ENCODE measurements at places on chromosomes 2 and 18. TPM values are rescaled to one million over a fixed set of nuclear protein-coding genes. Genes with fewer than 3 reads are reported as not detected.

DNA sequence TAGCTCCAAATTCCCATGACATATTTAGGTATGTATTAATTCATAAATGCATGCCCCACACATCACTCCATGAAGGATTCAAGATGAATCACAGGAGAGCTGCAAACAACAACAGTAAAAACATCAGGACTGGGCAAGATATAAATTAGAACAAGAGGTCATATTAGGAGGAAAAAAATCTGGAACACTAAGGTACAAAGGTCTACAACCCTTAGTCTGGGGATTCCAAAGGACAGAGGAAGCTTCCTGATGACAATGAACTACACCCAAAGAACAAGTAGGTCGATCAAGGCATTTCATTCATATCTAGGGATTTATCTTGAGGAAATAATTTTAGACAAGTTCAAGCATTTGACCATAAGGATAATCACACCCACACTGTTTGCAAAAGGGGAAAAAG is 14.5 kb downstream of the VPS4B start:
- H3K4me1 ChIP-seq, result peaks cover 5% of the 10 kb centered on the region
- H3K36me3 ChIP-seq, result peaks cover 3% of the 10 kb centered on the region
- no peak overlapping the region for H3K27ac ChIP-seq
- no peak overlapping the region for H3K4me3 ChIP-seq

DNA sequence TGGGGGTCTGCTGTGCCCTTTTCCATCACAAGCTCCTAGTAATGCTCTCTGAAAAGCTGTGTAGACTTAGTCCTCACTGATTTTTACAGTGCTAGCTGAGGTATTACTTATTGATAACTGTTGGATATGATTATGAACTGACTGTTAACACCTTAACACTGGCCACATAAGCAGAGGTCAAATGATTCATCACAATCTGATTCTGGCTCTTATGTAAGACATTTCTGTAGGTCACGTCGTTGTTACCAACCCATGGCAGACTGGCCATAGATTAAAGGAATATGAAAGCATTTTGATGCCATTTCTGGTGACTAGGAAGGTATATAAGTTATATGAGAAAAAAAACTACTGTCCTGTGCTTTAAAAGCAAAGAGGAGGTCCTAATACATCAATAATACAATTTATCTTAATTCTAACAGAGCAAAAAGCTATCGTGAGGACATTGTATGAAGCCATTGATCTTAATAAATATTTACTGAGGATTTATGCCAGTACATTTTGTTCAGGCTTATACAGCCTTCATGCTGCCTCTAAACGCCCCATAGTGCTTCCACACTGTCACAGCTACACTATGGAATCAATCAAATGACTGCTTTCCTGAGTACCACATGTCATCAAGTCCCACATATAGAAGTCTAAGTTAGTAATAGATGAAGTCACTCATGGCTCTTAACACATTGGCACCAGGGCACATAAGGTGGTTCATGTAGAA is 6.9 kb upstream of the RND3 start:
- H3K27me3 ChIP-seq, result no peaks in the 10 kb centered on the region
- no peaks in the 10 kb centered on the region for H3K4me1 ChIP-seq
- DNase-seq, result no peak
- H3K36me3 ChIP-seq, result no peaks in the 10 kb centered on the region
- H3K27ac ChIP-seq, result no peak overlapping the region

- H3K4me3 ChIP-seq, result no peak overlapping the region
- DNase-seq, result no peak
- H3K27ac ChIP-seq, result no peak overlapping the region
- no peaks in the 10 kb centered on the region for H3K4me1 ChIP-seq
These were observed 22.4 kb downstream of the ARL6IP6 start for GRCh38 chr2:152740743-152741328.

DNA sequence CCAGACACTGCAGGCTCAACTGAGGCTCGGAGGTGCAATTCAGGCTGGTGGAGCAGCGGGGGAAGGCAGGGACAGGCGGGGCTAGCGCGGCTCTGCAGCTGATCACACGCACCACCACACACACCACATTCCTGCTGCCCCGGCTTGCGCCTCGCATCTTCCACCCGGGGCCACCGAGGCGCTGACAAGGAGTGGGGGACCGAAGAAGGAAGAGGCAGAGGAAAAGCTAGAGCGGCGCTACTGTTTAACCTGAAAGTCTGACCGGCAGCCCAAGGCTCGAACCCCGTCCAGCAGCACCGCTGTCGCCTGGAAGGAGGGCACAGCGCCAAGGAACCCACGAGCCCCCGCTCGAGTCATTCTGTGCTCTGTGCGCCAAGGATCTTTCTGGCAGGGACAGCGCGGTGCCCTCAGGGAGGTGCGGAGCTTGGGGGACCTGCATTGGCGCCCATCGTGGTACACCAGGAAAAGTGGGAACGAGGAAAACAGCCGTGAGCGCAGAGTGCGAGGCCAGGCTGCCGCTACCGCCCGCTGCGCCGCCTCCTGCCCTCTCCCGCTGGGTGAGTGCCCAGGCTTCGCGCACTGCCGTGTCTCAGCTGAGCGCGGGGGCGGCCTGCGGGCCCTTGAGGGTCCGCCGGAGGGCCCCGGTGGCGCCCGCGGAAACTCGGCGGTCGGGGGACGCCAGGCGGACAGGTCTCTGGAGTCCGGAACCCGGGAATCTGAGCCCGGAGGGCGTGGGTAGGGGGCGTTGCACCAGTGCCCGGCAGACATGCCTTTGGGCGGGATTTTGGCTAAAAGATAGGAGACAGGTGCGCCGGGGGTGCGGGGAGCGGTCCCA is 860 bp upstream of the KCNJ3 start:
- H3K4me1 ChIP-seq, result no peaks in the 10 kb centered on the region
- H3K27me3 ChIP-seq, result peaks cover 4% of the 10 kb centered on the region
- no peaks in the 10 kb centered on the region for H3K36me3 ChIP-seq
- H3K4me3 ChIP-seq, result peak overlapping the region; percentile 25
- DNase-seq, result no peak

GRCh38 chr2:171308280-171309054 is 125.3 kb downstream of the METTL8 start:
- no peak overlapping the region for H3K27ac ChIP-seq
- H3K27me3 ChIP-seq, result no peaks in the 10 kb centered on the region
- H3K4me3 ChIP-seq, result no peak overlapping the region
- H3K36me3 ChIP-seq, result no peaks in the 10 kb centered on the region

DNA sequence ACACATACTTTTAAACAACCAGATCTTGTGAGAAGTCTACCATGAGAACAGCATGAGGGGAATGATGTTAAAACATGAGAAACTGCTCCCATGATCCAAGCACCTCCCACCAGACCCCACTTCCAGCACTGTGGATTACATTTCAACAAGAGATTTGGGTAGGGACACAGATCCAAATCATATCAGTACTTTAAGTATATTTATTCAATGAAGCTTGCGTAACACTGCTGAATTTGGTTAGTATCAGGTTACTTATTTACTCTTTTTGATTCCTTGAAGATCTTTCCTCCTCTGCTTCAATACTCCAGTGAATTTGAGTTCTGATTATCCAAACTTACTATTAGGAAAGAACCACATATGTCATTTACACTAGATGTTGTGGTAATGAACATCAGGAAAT is 418.6 kb downstream of the PIK3C3 start:
- H3K4me3 ChIP-seq, result no peak overlapping the region
- H3K36me3 ChIP-seq, result no peaks in the 10 kb centered on the region
- no peaks in the 10 kb centered on the region for H3K27me3 ChIP-seq
- H3K27ac ChIP-seq, result no peak overlapping the region

DNA sequence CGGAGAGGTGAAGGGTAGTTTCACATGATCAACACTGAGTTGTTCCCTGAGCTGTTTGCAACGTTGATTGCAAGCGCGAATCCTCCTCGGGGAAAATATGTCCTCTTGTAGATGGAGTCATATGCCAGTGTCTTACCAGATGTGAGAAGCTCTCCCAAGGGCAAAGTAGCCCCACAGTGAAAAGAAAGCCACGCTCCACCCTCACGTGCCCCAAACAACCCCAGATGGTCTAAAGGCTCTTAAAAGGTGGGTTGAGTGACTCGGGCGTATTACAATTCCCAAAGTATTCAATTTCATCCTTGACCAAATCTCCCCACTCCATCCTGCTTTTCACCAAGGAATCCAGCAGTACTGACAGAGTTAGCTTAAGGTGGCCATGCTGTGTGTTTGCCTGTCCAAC is 332.1 kb upstream of the SOX11 start:
- DNase-seq, result no peak
- no peaks in the 10 kb centered on the region for H3K4me1 ChIP-seq
- no peak overlapping the region for H3K4me3 ChIP-seq
- H3K27me3 ChIP-seq, result no peaks in the 10 kb centered on the region

DNA sequence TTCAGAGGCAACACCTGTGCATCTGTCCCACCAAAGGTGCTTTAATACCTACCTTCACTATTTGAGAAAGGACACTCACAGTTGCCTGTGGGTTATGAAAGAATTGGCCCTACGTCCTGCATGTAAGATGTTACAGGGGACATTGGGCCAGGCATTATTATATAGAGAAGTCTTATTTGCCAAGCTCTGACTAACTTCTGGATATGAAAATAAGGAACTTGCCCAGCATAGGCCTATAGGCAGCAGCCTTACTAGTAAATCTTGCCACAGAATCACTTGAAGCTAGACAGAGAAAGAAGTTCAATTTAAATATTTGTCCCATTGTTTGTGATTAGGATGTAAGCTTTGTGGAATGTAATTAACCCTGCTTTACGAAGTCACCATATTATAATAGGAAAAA is 41.7 kb downstream of the NLRC4 start:
- no peak for DNase-seq
- peaks cover 6% of the 10 kb centered on the region for H3K36me3 ChIP-seq
- H3K27me3 ChIP-seq, result no peaks in the 10 kb centered on the region

DNA sequence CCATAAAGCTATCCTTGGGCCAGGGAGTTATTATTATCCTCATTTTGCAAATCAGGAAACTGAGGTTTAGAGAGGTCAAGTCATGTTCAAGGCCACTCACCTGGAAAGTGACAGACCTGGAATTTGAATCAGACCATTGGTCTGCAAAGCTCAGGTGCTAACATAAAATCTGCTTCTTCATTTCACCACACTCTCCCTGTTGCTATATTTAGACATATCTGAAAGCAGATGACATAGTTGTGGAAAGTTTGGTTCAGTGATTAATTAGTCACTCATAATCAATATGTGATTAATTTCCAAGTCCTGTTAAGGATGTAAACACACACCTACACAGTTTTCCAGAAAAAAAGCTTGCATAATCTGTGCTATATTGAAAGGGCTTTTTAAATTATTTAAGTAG is 57.4 kb downstream of the LINC00305 start:
- no peaks in the 10 kb centered on the region for H3K4me1 ChIP-seq
- no peaks in the 10 kb centered on the region for H3K36me3 ChIP-seq
- no peak overlapping the region for H3K4me3 ChIP-seq
- no peaks in the 10 kb centered on the region for H3K27me3 ChIP-seq
- no peak overlapping the region for H3K27ac ChIP-seq

- no peak overlapping the region for H3K27ac ChIP-seq
- DNase-seq, result no peak
- no peak overlapping the region for H3K4me3 ChIP-seq
- no peaks in the 10 kb centered on the region for H3K36me3 ChIP-seq
These were observed 756.6 kb upstream of the CELF4 start for GRCh38 chr18:38322206-38322605.

DNA sequence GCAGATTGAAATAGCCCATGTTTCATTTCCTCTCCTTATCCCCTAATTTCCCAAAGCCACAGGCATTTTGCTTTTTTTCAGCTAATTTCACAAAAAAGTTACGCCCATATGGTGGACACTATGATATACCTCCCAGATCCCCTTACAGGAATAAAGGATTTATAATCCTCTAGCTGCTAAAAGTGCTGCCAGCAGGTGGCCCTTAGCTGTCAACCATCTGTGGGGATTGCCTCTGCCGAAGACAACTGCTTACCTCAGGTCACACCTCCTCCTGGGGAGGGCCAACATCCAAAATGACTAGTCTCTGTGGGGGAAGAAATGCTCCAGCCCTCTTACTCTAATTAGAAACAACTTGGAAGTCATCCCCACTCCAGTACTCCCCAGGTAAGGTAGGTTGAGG is 61.0 kb upstream of the EPB41L3 start:
- H3K27me3 ChIP-seq, result no peaks in the 10 kb centered on the region
- H3K4me1 ChIP-seq, result no peaks in the 10 kb centered on the region
- no peaks in the 10 kb centered on the region for H3K36me3 ChIP-seq
- H3K27ac ChIP-seq, result no peak overlapping the region

GRCh38 chr2:121791801-121792221 is 36.4 kb downstream of the TSN start:
- no peaks in the 10 kb centered on the region for H3K4me1 ChIP-seq
- no peak overlapping the region for H3K4me3 ChIP-seq
- no peaks in the 10 kb centered on the region for H3K36me3 ChIP-seq
- no peaks in the 10 kb centered on the region for H3K27me3 ChIP-seq

GRCh38 chr2:198880986-198881385 is 576.8 kb downstream of the SATB2 start:
- no peaks in the 10 kb centered on the region for H3K27me3 ChIP-seq
- no peak overlapping the region for H3K27ac ChIP-seq
- no peaks in the 10 kb centered on the region for H3K4me1 ChIP-seq
- no peak overlapping the region for H3K4me3 ChIP-seq
- no peaks in the 10 kb centered on the region for H3K36me3 ChIP-seq
- DNase-seq, result no peak

DNA sequence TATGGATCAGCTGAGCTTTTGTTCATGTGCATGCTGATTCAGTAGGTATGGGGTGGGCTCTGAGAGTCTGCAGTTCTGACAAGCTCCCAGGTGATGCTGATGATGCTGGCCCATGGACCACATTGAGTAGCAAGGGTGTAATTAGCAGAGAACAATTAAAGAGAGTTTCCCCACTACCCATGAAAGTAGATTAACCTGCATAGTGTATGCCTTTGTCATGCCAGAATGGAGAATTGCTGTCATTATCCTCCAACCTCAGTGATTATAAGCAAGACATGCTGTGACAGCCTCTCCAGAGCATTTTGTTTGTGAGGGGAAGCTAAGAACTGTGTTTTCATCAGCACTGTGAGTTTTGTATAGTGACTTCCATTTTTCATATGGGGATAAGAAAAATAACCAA is 59.5 kb upstream of the LYPD1 start:
- no peaks in the 10 kb centered on the region for H3K27me3 ChIP-seq
- no peaks in the 10 kb centered on the region for H3K4me1 ChIP-seq
- no peak for DNase-seq
- no peak overlapping the region for H3K27ac ChIP-seq
- no peak overlapping the region for H3K4me3 ChIP-seq

- no peak overlapping the region for H3K4me3 ChIP-seq
- no peak for DNase-seq
- H3K4me1 ChIP-seq, result no peaks in the 10 kb centered on the region
- no peaks in the 10 kb centered on the region for H3K27me3 ChIP-seq
- no peaks in the 10 kb centered on the region for H3K36me3 ChIP-seq
These were observed 564.7 kb downstream of the TNS1 start for GRCh38 chr2:217438136-217438535.

The TPO gene
- total RNA-seq, result 0.82 TPM

The GREB1 gene
- total RNA-seq, result 392 TPM

The AFF3 gene
- total RNA-seq, result 74.4 TPM

The TUBA4B gene
- not detected for total RNA-seq

The GPC1 gene
- total RNA-seq, result 447 TPM

The MAP3K19 gene
- total RNA-seq, result not detected

The PAIP2B gene
- 5.9 TPM for total RNA-seq

Measured in prostate gland (tissue), 2 donors.